Activated CD4-positive, alpha-beta T cell treated with anti-CD3 and anti-CD28 coated beads, Interleukin-2, amount 50 U/mL, for 4 hours (primary cell): ENCODE measurements at places on chromosomes 7 and 10.

DNA sequence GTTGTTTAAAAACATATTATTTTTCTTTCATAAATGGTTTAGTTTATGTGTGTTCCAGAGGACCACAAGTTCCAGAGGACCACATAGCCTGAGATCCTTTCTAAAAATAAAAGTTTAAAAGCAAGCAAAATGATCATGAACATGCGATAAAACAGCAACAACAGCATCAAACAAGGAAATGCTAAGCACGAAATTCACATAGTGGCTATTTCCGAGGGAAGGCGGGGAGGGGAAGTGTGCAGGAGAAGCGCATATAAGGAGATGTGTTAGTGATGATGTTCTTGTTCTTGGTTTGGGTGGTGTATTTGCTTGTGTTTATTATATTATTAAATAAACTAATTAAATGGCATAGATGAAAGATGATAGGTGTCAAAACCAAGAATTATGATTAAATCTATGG is 1.2 kb downstream of the TBATA start:
- DNase-seq, result no peak

GRCh38 chr7:2060701-2061100 is 172.0 kb downstream of the MAD1L1 start:
- no peak for DNase-seq

GRCh38 chr7:37320848-37321468 is 127.7 kb downstream of the ELMO1 start:
- DNase-seq, result no peak

DNA sequence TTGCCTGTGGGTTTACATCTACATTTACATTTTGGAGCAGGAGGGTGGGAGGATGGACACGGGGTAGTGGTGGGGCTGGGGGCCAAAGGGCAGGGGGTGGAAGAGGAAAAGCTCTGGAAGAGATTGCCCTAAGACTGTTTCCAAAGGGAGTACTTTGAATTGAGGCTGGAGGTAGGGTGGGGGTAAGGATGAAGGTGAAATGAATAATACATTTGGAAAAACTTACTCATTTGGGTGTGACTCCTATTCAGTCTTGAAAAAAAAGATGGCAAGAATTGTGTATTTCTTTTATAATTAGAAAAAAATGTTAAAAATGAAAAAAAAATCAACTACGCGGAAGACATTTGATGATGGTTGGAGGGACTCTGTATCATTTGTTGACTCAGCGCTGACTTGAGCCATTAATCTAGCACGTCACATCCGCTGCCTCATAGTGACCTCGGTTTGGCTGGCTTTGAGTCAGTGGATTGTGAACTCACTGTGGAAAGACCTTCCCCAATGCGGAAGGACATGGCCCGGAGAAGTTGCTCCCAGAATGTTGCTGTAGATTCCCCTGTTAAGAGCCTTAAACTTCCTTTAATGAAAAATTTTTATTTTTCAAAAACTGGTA is 2.8 kb downstream of the FAM180A start:
- DNase-seq, result no peak

GRCh38 chr10:14953424-14954000 is 384 bp downstream of the DCLRE1C start:
- no peak for DNase-seq

DNA sequence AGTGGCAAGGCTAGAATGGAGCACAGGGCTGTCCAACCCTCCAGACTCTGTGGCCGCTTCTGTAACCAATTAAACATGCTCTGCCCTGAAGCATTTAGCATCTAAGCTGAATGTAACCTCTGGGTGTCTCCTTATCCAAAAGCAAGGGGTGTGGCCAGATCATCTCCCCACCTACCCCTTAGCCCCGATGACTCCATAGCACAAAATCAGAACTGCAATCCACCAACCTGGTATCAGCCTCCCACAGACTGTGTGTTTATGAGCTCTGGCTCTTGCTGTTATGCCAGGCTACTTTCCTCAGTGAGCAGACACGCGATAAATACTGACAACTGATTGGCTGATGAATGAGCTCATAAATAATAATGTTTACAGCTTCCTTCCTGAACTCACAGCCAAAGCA is 3.2 kb downstream of the FRMD4A start:
- DNase-seq, result no peak

DNA sequence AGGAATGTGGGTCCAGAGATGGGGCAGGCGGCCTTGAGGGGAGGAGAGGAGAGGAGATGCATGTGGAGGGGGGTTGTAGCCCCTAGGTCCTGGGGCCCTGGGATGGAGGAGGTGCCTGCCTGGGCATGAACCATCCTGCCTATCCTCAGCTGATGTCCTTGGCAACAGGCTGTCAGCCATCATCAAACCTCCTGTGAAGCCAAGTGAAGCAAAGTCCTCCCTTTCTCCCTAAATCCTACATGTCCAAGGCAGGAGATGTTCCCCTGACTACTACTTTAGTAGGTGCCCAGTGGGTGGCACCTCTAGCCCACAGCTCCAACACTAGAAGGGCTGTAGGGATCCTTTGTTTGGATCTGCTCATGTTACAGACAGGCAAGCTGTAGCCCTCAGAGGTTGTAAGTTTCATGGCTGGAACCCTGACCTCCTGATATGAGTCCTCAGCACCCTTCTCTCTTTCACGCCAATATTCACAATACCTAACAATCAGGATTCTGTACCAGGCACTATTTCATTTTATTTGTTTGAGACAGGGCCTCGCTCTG is 66.6 kb upstream of the SYPL1 start:
- no peak for DNase-seq

DNA sequence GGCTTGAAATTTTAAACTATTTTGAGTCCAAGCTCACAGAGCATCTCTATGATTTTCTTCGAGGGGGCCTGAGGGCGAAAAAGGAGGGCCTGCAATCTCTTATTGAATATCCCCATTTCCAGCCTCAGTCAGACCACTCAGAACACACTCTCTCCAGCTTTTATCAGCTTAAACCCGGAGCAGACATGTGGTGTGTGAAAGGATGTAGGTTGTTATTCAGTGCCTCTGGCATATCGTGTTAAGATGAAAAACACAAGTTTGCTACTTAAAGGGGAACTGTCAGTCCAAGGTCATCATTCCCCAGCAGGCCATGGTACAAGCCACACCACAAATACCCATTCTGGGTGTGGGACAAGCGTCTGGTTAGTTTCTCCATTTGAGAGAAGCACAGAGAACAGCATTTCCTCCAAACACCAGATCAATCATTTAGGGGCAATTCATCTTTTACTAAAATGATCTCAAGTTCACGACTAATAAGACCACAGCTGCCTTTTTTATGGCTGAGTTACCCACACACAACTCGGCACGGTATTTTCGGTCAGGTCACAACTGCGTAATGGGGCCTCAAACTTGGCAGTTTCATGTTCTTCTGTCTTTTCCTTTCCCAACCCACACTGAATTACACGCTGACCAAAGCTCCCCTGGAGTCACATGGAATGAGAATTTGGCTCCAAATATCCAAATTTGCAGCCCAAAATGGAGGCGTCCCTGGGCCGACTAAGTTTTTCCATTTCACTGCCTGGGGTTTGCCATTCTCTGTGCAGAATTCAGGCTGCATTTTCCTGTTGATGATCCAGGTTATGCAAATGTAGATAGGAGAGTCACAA is 188.4 kb downstream of the SEM1 start:
- DNase-seq, result no peak

DNA sequence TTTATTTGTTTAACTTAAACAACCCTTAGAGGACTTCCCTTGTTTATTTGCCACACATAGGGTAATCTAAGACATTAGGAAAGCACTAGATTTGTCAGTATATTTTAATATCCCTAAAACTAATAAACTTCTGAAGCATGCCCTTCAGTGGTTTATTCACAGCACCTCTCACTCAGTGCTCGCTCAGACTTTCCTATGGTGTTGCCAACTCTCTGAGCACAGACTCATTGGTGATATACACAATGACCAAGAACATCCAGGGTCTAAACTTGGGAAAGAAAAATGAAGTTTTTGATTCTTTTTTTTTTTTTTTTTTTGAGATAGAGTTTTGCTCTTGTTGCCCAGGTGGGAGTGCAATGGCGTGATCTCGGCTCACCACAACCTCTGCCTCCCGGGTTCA is 82.2 kb downstream of the RAB11FIP2 start:
- DNase-seq, result no peak

DNA sequence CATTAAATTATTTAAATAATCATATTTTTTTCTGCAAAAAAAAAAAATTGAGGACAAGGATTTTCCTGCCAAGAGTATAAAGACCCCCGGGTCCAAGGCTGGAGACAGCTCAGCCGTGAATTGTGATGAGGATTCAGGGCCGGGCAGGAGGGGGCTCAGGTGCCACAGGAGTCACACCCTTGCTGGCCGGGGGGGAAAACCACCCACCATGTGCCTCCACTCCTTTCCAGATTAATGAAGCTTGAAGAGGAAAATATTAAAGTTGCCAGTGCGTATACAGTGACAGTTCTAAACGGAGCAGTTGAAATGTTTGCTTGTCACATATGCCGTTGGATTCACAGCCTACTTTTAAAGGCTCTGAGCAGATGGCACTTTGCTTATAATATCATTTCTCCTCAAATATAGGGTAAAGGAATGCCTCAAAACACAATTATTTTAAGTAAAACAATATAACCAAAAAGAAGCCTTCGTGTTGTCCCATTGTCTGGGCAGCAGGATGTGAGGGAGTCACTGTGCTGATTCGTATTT is 49.6 kb downstream of the ADARB2 start:
- no peak for DNase-seq

DNA sequence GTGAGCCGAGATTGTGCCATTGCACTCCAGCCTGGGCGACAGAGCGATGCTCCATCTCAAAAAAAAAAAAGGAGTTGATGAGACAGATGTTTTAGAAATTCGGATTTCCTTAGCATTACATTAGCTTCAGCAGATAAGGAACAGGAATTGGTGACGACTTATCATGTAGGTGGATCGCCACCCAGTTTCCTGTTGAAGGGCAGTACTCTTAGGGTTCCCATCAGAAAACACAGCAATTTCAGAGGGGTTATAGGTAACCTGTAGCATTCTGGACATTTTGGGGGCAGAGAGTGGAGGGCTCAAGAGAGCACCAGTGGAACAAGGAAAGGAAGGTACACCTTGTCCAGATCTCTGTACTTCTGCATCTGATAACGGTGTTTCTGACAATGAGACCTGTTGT is 146.4 kb upstream of the NOBOX start:
- no peak for DNase-seq

DNA sequence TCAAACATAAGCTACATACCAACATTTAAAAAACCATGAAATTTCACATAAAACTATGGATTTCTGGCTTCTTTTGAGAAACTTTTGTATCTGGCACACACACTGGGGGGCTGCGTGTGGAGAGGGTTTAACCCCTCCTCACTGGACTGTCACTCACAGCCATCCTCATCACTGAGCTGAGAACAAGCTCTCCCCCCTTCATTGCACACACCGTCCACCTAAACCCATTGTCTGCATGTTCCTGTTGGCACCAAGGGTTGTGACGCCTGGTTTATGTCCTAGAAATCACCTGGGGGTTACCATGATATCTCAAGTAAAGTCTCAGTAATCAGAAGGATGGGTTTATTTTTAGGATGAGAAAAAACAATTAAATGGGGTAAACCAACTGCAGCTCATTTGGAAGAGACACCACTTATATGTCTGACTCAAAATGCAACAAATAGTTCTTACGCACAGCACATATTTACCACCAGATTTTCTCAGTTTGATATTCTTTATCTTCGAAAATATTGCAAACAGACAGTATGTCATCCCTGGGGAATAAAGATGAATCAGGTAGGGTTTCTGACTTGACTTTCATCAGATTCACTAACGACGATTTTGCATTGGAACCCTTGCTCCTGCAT is 218.5 kb upstream of the KLF6 start:
- no peak for DNase-seq

GRCh38 chr7:92682903-92683539 is 92.8 kb upstream of the FAM133B start:
- no peak for DNase-seq

GRCh38 chr10:109744020-109744419 is 179.3 kb downstream of the XPNPEP1 start:
- no peak for DNase-seq

DNA sequence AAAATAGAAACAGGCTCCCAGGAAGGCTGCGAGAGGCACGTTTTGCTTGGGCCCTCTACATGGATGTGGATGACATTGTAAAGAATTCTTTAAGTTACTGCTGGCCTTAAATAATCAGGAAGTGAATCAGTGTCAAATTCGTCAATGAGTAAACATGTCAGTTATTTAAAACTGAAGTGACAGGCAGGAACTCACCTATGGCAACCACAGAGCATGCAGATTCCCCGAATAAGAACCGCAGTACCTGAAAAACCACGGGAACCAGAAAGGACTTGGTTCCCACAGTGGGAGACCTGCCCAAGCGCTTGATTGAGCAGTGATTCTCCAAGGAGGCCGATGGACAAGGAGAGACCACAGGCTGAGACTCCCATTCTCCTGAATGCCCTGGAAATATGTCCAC is 351.2 kb upstream of the AKR1E2 start:
- no peak for DNase-seq

GRCh38 chr7:153939177-153939576 is 113.0 kb upstream of the DPP6 start:
- DNase-seq, result no peak

GRCh38 chr10:28382525-28383269 is 79.8 kb upstream of the MPP7 start:
- DNase-seq, result no peak

DNA sequence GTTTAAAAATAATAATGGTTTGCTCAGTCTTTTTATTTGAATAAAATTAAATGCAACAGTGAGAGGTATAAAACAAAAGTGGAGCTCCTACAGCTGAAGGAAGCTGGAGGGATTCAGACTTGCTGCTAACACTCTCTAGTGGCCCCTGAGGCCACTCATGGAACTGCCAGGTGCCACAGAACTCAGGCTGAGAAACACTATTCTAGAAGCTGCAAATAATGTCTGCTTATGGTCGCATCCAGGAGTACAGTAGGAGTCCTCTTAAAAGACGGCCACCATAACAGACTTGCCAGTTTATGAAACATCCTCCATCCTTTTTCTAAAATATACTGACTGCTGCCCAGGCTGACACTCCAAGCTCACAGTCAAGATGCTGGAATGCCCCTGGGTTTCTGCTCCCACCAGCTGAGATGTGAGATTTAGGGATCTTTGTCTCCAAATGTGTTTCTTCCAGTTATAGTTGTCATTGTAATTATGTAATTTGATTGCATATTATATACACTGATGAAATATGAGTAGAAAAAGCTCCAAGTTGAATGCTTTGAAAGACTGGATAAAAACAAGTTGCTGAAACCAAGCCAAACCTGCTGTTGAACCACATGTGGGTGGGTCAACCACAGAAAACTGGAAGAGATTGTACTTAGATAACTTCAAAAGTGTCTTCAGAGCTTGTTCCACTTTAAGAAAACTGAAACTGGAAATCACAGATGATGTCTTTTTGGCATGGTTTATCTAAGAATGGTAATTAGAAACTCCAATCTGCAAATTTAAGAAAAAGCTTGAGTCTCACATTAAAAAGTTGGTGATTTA is 213.7 kb upstream of the AOAH start:
- no peak for DNase-seq
